ENCODE measurements at places on chromosomes 12 and 14.

- DNase-seq = no peak
These were observed 11.1 kb upstream of the FOXN3 start for GRCh38 chr14:89428173-89428523.

- no peak for DNase-seq
These were observed 77.2 kb downstream of the ARL6IP4 start for GRCh38 chr12:123057513-123058265.

- no peak for DNase-seq
These were observed 116.2 kb upstream of the FRMD6 start for GRCh38 chr14:51535443-51536044.

GRCh38 chr14:99593971-99594841, 9.8 kb downstream of the CCDC85C start:
- DNase-seq = no peak

DNA sequence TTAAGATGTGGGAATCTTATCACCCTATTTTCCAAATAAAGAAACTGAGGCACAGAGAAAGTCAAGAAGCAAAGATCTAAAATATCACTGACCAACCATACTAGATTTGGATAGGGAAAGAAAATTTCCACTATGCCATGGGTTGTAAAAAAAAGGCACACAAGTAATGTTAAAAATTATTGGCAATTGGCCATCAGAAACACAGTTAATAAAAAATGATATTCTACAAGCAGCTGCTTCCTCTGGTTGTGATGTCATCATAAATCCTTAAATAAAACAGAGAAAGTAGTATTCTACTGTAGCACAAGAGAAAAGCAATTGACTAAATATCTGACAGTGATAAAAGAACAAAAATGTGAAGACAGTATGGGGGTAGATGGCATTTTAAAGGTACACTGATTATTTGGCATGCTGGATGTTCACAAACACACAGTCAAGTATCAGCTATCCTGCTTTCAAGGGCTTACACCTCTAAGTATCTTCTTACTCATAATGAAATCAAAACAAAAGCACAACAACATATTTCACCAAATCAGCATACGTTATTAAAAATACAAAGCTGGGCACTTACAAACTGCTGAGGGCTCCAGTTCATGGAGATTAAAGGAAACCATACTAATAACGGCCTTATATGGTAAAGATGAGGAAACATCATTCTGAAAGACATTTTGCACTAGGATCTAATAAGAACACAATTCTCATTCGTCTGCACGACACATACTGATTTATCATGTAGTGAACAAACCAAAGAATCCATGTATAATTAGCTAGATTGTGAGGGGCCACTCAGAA, 45.7 kb downstream of the CORO1C start:
- no peak for DNase-seq

- DNase-seq = no peak
These were observed 391.8 kb downstream of the RAD51B start for GRCh38 chr14:68211421-68211820.

- DNase-seq = no peak
These were observed 297.5 kb downstream of the RPAP3 start for GRCh38 chr12:47408171-47408871.

DNA sequence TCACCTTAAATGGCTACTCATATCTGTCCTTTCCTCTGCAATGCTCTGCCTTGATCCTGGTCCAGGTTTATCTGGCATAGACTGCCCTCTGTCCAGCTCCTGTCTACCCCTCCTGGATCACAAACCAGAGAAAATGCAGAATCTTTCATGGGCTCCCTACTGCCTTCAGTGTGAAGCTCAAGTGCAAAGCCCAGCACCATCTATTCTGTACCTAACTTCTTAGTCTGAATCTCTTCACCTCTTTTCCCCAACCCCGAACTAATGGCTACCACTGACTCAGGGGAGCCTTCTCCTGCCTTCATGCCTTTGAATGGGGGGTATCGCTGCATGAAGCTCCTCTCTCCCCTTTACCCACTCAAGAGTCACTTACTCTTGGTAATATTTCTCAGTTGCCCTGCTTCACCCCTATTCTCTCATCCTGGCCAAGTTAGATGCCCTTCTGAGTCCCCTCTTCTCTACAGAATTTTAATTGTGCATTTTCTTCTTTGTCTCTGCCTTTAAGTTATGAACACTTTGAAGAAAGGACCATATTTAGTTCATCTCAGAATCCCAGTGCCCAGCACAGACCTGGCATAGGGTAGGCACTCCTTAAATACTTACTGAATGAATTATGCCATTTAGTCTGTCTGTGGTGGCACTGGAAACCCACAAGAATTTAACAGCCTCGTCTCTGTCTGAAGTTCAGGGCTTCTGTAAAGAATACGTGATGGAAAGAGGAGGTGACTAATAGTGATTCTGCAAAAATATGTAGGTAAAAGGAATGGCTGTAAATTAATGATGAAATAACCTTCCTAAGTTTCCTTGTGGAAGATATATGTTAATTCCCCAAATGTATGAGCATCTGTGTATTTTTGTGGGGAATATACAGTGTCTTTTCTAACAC, 191.3 kb upstream of the AMIGO2 start:
- DNase-seq = no peak

DNA sequence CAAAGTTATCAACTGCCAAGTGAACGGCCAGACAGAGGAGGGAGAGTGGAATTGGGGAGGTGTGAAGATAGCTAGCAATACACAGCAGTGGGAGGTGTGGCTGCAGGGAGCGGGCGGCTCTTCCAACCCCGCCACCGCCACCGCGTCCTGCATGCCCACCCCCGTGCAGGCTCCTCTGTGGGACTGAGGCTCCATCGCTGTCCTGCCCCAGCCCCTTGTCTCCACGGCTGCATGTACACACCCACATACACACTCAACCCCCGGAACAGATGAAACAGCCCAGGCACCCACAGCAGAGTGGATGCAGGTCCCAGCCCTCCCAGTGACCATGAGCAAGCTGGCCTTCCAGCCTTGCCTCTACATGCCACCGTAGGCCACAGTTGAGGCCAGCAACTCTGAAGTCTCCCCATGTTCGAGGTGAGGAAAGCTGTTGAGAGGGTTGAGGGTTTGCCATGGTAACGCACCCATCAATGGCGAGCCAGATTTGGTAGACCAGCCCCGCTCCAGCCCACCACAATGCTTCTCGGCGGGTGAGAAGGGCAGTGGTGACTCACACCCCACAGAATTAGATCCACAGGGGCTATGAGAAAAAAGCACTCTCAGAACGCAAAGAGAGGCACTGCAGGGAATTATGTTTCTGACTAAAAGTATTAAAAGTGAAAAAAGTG, 39.3 kb downstream of the PITPNM2 start:
- DNase-seq = no peak

DNA sequence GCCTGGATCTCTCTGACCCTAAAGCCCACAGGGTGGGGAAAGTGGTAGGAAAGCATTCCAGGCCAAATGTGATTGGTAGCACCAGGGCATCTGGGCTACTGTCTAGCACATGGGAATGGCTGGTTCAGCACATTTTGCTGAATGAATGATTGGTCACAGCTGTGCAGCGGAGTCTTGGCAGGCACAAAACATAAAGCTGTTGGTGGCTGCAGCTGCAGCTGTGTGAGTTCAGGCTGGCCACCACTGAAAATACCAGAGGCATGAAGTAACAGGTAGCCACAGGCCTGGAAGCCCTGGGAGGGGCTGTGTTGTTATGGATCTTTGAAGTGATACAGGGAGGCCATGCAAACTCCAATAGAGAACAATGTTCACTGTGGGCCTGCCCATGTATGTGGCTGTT, 72.7 kb downstream of the MYRFL start:
- DNase-seq = no peak

GRCh38 chr14:74257078-74257940, 18.1 kb downstream of the VSX2 start:
- no peak for DNase-seq

DNA sequence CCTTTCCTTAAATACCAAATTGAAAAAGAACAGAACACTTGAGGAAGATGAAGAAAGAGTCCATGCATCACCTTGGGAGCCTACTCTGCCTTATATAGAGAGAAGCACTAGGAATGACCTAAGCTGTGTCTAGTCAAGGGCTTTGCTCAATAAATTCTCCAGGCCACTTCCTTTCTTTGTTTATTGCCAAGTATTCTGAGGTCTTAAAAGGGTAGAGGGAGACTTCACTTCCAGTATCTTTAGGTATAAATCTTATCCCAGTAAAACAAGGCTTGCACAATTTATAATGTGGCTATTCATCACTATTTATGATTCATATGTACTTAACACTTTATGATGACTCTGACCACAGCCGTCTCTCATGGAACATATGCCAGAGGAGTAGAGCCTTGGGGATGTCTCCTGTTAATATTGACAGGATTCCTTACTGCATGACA, 85.1 kb upstream of the ARHGAP5 start:
- DNase-seq = no peak

DNA sequence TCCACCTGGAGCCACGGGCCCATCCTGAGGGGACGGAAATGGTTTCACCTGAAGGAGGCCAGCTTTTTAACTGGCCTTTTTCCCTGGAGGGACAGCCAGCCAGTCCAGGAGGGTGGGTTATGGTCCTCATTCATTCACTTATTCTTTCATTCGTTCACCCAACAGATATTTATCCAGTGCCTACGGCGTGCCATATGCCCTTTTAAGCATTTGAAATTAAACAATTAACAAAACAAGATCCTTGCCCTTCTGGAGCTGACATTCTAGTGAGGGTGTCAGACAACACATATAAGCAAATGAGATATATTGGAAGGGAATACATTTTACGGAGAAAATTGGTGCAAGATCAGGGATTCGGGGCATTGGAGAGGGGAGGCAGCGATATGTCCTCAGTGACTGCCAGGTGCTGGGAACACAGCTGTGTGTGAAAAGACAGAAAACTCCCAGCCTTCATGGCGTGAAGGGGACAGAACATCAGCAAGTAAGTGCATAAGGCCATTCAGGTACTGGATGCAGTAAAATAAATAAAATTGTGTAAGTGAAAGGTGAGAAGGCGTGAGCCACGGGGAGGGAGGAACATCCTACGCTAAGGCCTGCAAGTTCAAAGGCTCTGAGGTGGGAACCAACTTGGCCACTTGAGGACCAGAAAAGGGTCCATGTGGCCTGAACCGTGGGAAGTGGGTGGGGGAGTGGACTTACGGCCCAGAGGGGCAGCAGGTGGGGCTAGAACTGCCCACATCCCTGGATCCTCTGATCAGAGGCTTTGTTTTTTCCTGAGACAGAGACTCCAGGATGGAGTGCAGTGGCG, 684 bp upstream of the ABCB9 start:
- no peak for DNase-seq

DNA sequence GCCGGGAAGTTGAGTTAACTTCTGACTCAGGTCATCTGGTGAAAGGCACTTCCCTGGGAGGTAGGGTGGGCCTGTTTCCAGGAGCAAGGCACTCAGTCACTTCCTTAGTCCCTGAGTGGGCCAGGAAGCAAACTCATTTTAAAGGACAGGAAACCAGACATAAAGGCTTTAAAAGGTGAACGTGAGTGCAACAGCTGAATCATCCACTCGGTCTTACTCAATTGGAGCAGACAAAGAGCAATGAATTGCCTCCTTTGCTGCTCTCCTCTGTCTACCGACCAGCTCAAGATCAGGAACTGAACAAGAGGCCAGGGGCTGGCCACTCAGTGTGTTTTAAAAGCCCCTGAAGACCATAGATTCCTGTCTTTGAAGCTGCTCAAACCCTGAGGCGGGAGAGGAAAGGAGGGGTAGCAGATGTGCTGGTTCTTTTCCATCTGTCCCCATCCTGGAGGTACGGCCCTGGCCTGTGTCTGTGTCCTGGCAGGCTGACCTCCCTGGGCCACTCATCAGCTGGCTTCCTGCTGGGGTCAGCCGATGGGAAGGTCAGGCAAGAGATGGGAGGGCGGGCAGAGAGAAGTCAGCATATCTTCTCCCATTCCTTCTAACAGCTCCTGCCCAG, 148.9 kb downstream of the PPM1H start:
- DNase-seq = no peak

DNA sequence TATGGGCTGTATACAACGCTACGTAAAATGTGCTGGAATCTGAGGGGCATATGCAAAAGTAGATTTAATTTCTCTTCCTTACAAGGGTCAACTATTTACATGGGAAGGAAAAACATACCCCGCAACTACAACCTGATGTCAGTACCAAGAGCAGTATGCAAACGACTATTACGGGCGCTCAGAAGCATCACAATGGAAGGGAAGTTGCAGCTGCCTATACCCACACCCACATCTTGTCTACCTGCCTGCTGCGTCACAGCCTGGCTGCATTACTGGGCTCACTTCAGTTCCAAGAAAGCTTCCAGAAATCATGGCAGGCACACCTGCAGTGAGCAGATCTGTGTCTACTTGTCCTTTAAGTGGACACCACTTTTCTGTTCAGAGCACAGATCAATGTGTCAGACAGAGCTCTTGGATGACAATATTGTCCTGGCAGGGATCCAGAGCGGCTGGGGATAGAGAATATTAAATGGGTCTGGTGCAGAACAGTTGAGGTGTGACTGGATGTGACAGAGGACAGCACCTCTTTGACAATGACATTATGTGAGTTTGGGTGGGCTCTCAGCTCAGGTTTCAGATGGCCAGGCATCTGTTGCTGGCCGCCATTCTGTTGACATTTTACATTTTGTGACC, 41.5 kb upstream of the GNG2 start:
- DNase-seq = peak; percentile 44

DNA sequence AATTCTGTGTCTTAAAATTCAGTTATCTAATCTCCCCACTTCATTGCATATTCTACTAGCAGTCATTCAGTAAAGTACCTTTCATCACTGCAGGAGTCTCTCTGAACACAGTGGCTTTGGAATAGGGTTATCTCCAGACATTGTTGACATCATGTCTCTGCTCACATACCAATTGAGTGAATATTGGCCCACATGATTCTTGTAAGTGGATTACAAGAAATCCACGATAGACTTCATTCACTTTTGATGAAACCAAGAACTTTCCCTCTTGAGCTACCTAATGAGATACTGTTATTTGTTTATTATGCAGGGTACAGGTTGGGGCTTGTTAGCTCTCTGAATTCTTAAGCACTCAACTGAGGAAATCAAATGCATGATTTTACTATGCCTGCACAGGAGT, 284.9 kb downstream of the RAD51B start:
- no peak for DNase-seq
